ENCODE measurements at places on chromosomes 12 and 14. TPM values are rescaled to one million over a fixed set of nuclear protein-coding genes. Genes with fewer than 3 reads are reported as not detected.

The RHOF gene
- total RNA-seq = 9.0 TPM

DNA sequence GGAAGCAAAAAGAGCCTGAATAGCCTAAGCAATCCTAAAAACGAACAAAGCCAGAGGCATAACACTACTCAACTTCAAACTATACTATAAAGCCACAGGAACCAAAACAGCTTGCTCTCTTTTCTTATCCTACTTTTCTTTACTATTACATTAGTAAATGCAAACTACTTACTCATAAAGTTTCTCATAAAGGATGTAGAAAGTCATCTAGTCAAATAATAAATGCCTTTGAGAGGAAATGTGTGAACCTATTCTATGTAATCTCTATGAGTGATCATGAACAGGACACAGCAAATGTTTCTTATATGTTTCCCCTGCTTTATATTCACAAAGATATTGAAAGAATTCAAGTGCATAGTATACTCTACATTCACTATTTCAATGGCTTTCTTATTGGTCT, 176.9 kb upstream of the MDGA2 start:
- no peak for DNase-seq

DNA sequence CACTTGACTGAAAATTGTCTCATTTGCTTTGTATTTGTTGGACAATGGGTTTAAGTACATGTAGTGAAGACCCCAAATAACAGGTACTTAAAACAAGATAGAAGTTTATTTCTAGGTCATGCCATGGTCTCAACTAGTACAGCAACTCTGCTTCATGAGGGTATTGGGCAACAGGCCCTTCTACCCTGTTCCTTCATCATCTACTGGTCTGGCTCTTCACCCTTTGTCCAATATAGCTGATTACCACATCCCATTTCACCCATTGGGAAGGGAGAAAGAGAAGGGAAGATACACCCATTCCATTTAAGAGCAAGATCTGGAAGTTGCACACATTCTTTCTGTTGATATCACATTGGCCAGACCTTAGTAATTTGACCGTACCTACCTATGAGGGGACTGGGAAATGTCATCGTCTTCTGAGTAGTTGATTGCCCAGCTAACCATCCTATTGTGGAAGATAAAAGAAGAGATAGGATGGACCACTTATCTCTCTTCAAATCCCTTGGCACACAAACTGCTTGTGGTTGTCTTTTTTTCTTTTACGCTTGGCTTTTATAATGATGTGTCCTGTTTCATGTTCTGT, 104.6 kb downstream of the DIP2B start:
- DNase-seq = no peak

DNA sequence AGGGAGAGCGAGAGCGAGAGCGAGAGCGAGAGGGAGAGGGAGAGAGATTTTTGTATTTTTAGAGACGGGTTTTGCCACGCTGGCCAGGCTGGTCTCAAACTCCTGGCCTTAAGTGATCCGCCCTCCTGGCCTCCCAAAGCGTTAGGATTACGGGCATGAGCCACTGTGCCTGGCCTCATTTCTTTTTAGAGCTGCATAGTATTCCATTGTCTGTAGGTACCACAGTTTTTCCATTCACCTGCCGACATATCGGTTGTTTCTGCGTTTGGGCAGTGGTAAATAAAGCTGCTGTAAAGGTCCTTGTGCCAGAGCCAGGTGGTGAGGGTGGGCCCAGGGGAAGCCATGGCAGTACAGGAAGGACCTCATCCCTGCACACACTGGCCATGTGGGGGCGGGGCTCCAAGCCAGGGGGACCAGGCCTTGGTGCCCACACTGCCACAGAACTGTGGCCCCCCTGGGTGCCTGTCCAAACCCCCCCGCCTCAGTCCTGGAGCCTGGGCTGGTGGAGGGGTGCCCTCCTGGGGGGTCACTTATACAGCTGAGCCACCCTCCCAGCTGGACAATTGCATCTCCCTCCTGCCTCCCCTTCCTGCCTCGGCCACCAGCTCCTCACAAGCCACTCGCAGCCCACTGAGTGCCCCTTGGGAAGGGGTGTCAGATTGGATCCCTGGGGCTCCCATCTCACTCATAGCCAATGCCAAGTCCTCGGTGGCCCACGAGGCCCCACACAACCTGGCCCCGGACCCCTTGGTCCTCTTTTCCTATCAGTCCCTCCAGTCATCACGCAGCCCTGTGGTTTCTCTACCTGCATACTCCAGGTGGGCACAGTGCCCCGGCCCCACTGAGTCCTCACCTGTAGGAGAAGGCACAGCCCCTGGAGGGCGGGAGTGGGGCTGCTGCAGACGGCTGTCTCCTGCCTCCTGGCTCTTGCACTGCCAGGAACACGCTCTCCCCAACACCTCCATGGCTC, 1.7 kb upstream of the PUS1 start:
- no peak for DNase-seq

The SLC25A21 gene
- 0.97 TPM for total RNA-seq

The PRR4 gene
- 3.5 TPM for total RNA-seq

- no peak for DNase-seq
These were observed 111.0 kb downstream of the SLC8A3 start for GRCh38 chr14:70077720-70078119.

- no peak for DNase-seq
These were observed 39.2 kb downstream of the PPTC7 start for GRCh38 chr12:110543965-110544364.

DNA sequence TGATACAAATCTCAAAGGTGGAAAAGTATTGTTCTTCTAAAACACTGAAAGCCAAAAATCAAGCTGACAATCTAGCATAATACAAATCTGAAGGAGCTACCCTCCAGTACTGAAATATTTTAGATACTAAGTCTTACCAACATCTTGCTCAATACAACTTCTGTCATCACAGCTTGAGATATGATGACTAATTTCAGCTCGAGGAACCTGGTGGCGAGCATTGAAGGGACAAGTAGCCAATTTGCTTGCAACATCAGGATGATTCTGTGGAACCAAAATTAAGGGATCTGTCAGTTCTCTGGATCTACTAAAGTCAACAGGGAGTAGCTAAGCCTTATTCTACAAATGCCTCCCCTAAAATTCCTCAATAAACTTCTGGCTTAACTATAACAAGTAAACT, 10.4 kb downstream of the GTSF1 start:
- peak; percentile 78 for DNase-seq

- no peak for DNase-seq
These were observed 160.0 kb downstream of the ADGRD1 start for GRCh38 chr12:131113568-131114270.

The GCH1 gene
- total RNA-seq = 9.1 TPM

The LRTM2 gene
- total RNA-seq = not detected

DNA sequence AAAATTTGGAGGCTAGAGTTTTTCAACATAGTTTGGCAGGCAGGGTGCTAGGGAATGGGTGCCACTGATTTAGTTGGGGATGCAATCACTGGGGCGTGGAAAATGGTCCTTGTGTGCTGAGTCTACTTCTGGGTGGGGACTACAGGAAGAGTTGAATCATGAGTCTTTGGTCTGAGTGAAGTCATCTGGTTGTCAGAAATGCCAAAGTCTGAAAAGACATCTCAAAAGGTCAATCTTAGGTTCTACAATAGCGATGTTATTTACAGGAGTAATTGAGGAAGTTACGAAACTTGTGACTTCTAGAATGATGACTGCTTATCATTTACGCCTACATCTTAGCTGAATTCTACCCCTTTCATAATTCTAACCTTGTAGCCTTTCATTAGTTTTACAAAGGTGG, 209.1 kb downstream of the NUBPL start:
- DNase-seq = no peak

DNA sequence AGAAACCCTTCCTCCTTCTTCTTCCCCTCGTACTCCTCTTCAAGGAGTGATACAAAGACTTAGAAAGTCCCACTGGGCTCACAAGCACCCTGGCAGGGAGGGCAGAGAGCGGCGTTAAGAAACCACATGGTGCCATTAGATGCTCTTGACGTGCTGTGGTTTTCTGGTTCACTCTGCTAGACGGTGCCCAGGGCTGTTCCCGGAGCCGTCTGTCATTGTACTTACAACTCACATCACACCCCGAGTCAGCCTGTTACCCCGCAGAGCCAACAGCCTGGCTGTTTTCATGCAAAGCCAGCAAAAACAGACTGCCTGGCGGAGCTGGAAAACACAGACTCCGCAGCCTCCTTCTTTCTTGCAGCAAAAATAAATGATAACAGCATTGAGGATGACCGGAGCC, 232.6 kb upstream of the TBX3 start:
- DNase-seq = no peak

GRCh38 chr14:69753860-69754259, 13.1 kb upstream of the SRSF5 start:
- DNase-seq = no peak

- DNase-seq = peak; percentile 98
These were observed 62.6 kb upstream of the RESF1 start for GRCh38 chr12:31896514-31897039.

The PLEKHD1 gene
- not detected for total RNA-seq

The MARCHF9 gene
- total RNA-seq = 2.6 TPM

- DNase-seq = no peak
These were observed 20.1 kb upstream of the GARIN6 start for GRCh38 chr12:99627459-99627858.

DNA sequence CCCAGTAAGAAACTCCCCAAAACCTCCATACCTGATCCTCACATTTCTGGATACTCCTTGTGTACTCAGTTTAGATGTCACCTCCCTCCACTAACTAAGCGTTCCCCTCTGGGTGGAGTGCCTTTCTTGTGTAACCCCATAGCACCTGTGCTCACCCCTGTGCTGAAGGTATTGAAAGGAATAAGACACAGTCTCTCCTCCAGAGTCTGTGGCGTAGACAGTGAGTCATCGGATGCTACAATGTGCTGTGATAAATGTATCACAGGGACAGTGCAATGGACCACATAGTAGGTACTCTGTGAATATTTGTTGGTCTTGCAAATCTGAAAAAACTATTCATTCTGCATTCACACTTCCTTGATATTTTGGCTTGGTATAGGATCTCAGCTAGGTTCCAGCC, 30.8 kb downstream of the TSPAN9 start:
- DNase-seq = no peak

DNA sequence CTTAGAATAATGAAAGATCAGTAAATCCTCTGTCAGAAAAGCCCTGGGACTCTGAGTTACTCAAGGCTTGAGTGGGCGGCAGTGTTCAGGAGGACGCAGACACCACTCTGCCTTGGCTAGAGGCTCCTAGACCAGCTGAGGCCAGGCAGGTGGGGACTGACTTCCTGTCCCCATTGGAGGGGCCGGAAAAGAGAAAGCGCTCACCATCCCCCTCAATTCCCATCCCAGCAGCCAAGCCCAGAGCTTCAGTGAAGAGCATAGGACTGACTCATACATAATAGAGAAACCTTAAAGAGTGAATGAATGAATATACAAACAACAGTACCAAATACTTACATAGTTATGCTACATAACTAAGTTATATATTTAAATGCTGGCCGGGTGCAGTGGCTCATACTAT, 62.0 kb downstream of the PLEKHG7 start:
- no peak for DNase-seq

DNA sequence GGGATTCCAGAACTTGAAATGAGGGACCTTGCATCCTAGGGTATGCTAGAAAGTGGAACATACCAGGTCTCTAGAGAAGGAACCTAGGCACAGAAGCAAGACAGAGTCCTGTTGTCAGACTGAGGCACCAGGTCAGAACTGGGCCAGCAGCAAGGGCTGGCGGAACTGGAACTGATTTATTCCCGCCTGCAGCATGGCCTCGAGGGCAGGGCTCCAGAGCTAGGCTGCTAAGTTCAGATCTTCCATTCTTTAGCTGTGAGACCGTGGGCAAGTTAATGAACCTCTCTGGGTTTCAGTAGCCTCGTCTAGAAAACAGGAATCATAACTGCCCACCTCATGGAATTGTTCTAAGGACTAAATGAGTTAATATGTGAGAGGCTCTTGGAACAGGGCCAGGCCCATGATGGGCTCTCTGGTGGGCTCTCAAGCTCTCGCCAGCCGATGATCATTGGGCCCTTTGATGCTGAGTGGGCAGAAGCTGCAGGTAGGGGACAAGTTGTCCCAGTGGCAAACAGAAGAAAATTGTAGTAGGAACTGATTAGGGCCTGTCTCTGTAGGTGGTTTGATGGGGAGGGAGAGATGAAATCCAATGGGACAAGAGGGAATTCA, 199.8 kb downstream of the ZFP36L1 start:
- no peak for DNase-seq

DNA sequence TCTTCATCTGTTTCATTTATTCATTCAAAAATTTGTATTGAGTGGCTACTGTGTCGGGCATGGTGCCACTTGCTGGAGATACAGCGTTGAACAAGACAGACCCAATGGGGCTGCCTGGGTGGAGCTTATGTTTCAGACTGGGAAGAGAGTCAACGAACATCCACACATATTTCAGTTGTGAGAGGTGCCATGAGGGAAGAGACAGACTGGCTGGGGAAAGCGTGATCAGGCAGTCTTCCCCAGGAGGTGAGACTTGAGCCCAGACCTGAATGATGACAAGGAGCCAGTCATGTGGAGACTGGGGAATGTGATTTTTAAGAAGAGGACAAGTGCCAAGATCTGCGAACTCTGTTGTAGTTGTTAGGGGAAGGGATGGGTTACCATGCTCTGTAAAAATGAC, 12.2 kb downstream of the BICD1 start:
- no peak for DNase-seq

The SERPINA4 gene
- total RNA-seq = not detected

- DNase-seq = no peak
These were observed 199.6 kb upstream of the OTX2 start for GRCh38 chr14:57009585-57010515.

DNA sequence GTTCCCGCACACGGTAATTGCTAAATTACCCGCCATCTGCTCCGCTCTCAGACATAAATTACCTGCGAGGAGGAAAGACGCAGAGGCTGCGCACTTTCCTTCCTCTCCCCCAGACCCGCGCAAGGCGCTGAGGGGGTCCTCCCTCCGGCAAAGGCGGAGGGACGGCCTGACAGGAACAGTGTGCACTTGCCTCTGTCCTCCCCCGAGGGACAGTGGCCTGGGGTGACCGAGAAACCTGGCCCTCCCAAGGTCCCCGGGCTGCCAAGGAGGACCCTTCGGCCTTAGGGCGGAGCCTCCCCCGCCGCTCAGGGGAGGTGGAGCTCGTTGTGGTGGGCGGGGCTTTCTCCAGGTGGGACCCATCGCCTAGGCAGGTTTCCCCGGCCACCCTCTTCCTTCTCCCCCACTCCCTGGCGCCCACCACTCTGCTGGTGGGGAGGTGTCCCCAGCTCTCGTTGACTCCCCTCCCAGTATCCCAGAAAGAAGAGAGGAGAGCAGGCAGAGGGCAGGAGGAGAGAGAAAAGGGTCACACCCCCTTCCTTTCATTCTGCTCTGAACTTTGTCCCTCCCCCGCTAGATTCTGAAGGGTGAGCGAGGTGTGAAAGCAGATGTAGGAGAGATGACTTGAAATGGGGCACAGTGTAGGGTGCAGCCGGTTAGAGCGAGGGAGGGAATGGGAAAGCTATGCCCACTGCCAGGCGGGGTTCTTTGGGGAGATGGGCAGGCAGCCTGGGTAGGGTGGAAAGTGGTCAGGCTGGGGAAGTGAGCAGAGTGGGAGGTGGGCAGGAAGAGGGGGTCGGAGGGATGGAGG, 11.4 kb upstream of the CALCOCO1 start:
- DNase-seq = no peak

DNA sequence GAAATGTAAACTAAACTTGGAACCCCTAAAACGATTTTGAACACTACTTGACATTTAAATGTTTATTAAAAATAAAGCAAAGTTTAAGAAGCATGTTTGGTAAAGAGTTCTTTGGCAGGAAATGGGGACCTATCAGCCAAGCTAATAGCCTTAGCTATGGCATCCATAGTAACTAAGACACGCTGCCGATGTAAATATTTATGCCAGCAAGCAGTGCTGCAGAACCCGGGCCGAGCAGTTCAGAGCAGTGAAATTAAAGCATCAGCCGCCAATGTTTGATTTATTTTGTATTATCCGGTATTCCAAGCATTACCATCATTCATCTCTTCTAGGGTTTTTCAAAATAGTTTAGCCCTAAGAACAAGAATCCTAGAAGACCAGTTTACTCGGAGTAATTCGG, 61.6 kb downstream of the PPP2R5C start:
- DNase-seq = peak; percentile 19

The ZFHX2 gene
- under 0.01 TPM for total RNA-seq

All from fibroblast of villous mesenchyme (primary cell).